ENCODE measurements at places on chromosomes 16 and 17. TPM values are rescaled to one million over a fixed set of nuclear protein-coding genes. Genes with fewer than 3 reads are reported as not detected.

Gene DPEP3
- not detected for total RNA-seq

Gene UMOD
- not detected for total RNA-seq

Gene RRAD
- total RNA-seq, result 64.4 TPM

Gene DPEP1
- 0.99 TPM for total RNA-seq

Gene KCNJ12
- 1.5 TPM for total RNA-seq

Gene ADCY9
- total RNA-seq, result 6.4 TPM

Gene SRR
- total RNA-seq, result 11.8 TPM

Gene SP6
- total RNA-seq, result 5.9 TPM

Gene NPIPB8
- total RNA-seq, result not detected

Gene NLRC5
- 4.4 TPM for total RNA-seq

Gene KRT222
- total RNA-seq, result not detected

Gene ABI3
- not detected for total RNA-seq

All from A549 treated with Hydrocortisone at 1 μM for 4 hours (cell line).